Bronchial epithelial cell (primary cell): ENCODE measurements at places on chromosomes 16 and 17.
A peak's percentile ranks its signal among the peaks of the same experiment; 100 is the strongest.

GRCh38 chr16:19379838-19380237, 37.8 kb upstream of the TMC5 start:
- no peak for DNase-seq

- peak; percentile 24 for DNase-seq
Measured at GRCh38 chr16:19555938-19556771, 652 bp downstream of the VPS35L start.

- peak; percentile 46 for DNase-seq
Measured at GRCh38 chr16:70391881-70392481, 45.3 kb downstream of the DDX19A start.

DNA sequence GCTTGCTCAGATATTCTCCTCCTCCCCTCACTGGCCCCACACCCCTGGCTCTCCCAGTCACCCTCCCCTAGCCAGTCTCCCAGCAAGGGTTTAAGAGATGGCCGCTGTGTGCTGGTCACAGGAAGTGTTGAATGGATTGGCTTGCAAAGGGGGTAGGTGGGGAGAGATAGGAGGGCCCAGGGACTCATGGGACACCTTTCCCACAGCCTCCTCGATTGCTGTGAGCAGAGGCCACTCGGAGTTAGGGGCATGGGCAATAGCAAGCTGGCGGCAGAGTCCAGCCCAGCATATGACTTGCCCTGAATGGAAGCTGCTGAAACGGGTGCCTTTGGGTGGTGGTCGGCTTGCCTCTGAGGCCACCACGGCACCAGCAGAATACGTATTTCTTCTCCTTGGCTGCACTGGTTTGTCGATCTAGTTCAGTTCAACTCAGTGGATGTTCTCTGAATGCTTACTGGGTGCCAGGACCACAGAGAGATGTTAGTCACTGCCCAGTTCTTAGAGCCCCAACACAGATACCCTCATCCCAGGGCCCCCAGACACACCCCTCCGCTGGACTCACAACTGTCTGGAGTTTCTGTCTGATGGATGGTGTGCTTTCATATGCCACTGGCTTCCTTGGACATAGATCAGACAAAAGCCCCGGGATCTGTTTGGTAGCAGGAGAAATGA, 6.0 kb downstream of the WFIKKN2 start:
- DNase-seq = no peak

DNA sequence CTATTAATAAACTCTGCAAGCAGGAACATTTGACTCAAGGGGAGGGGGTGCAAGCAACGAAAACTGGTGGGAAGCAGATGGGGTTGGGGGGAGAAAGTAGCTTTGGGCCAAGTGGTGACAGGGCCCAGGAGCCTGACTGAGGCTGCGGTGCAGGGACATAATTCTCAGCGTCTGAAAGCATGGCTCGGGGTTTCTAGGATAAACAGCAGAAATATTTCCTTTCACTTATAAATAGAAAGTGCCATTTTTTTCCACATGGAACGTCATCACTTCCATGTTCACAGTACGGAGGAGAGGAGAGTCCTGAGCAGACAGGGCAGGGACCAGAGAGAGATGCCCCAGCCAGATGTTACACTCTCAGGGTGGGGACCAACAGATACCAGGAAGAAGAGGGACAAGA, 197.1 kb downstream of the ZFHX3 start:
- no peak for DNase-seq

- DNase-seq = no peak
Measured at GRCh38 chr17:34760931-34761495, 181.6 kb downstream of the TMEM132E start.

GRCh38 chr17:77501101-77501566, 360.4 kb downstream of the SEC14L1 start:
- DNase-seq = no peak

DNA sequence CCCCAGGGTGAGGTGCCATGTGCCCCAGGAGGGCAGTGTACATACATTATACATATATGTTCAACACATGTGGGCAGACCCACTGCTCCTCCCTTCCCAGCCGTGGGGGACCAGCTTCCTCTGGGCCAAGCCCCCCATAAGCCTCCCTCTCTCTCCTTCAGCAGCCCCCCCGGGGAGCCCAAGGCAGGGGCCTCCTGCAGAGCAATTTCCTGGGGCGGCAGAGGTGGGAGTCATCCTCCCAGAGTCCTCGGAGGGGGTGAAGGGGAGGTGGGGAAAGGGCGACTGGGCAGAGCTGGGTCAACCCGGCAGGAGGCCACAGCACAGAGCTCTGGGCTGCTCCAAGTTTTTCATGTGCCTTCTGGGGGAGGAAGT, 235.1 kb downstream of the ZNF423 start:
- no peak for DNase-seq

DNA sequence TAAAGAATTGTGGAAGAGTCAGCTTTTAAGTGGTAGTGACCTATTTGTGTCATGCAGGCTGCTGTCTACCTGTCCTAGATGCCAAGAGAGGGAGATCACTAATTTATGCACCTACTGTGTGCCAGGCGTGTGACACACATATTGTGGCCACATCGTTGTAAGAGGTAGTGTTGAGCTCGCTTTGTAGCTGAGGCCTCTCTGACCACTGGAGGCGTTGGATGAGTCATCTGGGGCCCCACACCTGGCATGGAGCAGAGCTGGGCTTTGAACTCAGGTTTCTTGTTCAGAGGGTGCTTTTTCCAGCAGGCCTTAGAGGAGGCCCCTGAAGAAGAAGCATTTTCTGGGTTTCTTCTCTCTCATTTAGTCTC, 52.3 kb upstream of the LGALS9 start:
- DNase-seq = peak; percentile 26

- no peak for DNase-seq
Measured at GRCh38 chr17:70869402-70870085, 700.2 kb downstream of the KCNJ2 start.

DNA sequence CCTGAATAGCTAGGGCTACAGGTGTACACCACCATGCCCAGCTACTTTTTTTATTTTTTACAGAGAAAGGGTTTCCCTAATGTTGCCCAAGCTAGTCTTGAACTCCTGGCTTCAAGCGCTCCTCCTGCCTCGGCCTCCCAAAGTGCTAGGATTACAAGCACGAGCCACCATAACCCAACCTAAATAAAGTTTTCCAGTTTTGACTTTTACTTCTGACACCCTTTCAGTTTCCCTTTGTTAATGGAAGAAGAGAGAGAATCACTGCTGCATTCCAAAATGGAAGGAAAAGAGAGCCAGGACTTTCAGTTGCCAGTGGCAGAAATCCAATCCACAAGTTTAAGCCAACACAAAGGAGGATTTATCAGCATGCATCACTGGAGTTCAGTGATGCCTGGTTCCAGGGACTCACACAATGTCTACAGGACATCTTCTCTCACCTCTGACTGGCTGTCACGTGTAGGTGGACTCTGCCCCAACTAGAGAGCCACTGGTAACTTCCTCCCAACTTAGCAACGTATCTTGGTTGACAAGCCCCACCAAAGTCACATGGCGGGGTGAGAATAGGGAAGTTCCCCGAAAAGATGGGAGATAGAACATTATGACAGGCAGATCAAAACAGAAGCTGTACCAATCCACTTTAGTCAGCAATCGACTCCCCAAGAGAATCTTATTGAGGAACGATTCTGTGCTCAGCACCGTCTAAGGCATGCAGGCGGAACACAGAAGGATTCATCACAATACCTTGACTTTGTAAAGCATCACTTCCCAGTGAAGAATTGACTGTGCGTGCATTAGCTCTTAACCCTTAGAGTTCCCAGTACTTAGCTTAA, 46.5 kb downstream of the GAS7 start:
- no peak for DNase-seq

DNA sequence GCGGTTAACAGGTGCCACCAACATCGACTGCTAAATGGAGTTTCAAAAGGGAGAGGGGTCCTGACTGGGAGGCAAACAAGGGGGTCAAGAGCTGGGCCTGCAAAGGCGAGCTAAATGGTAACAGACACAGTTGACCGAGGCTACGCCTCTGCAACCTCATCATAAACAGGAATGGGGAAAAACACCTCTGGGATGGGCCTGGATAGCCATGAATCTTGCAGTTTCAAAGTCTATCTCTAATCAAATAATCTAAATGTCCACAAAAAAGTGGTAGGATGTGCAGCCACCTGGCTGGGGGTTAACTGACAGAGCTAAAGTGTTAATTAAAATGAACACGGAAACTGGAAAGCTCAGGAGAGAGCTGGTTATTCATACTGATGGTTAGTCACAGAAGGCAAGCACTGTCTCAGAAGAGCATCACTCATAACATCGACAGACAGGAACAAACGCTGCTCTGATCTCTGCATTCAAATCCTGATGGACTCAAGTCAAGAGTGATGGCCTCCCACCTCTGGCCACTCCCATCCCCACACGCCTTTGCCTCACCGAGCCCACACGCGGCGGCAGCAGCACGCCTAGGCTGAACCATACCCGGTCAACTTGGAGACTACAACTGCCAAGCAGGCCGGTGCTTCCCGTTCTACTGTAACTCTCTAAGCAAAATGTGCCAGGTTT, 56.3 kb downstream of the CREBBP start:
- DNase-seq = peak; percentile 38

DNA sequence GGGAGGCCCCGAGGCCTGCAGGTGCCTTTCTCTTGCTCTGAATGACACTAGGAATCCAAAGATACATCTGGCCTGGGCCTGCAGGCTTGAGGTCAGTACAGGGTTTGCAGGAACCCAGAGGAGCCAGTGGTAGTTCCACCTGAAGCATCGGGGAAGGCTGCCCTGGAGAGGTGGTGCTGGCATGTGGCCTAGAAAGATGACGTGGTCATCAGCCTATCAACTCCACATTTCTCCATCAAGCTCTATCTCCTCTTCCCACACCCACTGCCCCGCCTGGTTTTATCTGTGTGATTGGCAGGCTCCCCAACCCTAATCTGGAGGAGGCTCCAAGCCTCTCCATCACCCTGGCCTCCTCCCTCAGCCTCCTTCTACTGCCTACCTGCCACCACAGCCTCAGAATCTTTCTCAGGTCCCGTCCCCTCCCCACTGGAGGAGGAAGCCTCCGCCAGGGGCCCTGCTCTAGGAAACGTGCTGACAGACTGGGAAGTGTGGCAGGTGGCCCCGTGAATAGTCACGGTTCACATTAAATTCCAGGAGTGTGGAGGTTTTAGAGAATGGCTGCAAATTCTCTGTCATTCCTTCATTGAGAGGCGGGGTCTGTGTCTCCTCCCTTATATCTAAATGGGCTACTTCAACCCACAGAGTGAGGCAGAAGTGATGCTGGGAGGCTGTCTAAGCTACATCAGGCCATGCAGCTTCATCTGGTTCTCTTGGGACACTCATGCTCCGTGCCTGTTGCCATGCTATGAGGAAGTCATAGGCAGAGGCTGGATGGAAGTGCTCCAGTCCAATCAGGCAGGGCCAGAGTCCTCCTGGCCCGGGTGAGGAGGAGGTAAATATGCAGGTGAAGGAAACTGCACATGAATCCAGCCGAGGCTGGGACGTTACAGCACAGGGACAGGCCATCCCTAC, 11.4 kb upstream of the MAP2K3 start:
- peak; percentile 31 for DNase-seq

DNA sequence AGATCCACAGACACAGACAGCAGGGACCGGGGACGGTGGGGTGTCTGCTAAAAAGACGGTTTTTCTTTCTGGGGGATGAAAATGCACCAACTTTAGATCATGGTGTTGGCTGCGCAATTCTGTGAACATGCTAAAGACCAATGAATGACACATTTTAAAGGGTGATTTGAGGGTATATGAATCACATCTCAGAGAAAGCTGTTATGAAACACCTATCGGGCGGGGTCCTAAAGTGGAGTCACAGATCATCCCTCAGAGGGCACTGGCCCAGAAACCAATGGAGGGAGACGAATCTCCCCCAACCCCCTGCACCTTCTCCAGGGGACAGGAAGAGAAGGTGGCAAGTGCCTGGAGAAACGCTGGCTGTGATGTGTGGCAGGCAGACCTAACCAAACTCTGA, 26.0 kb downstream of the KLHDC4 start:
- DNase-seq = peak; percentile 63

DNA sequence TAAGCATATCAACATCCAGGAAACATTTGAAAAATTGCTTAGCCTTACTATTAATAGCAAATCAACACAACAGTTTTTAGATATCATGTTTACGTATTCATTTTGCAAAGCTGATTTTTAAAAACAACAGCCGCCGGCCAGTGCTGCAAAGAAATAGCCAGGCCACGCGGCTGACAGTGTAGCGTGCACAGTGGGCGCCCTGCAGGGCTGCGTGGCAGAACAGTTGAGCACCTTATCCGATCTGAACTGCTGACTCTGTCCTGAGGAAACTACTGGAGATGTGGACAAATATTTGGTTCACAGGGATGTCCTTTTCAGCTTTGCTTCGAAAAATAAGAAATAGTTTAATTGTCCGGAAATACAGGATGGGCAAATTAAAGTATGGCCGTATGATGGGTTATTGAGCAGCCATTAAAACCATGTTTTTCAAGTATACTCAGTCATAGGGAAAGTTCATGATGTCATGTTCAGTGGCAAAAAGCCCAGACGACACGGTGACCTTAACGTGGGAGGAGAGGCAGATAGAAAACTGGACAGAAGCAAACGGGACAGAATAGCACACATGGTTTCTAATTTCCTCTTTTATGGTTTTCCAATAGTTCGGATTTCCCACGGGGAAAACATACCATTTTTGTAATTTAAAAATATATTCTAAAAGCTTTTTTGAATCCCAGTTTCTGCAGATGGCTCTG, 52.4 kb upstream of the ENDOV start:
- DNase-seq = no peak

DNA sequence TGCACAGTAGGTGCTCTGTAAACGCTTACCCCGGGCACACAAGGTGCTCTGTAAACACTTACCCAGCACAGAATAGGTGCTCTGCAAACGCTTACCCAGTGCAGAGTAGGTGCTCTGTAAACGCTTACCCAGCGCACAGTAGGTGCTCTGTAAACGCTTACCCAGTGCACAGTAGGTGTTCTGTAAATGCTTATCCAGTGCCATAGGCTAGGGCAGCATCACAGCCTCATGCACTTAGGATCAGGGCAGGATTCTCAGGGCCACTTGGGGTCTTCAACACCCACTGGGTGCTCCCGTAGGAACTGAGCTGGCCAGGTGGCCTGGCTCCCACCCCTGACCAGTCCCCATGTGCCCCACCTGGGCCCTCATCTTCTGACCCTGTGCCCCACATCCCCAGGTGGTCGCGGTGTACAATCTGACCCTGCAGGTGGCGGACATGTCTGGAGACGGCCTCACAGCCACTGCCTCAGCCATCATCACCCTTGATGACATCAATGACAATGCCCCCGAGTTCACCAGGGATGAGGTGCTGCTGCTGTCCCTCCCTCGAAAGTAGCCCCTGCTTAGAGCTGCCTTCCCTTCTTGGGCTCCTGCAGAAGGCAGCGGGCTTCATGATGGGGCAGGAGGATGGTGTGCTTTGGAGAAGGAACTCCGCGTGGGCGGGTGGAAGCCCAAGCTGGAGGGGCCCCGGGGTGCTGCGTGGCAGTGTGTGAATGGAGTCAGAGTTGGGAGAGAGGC, 13.1 kb downstream of the SLC22A31 start:
- no peak for DNase-seq

GRCh38 chr16:49373504-49373903, at the start of gene C16orf78:
C16orf78 (plus strand) TSS chr16:49373804; CDS start chr16:49373940, 136 bp downstream.
- DNase-seq = no peak

GRCh38 chr17:80499961-80500665, 23.7 kb upstream of the NPTX1 start:
- DNase-seq = no peak

- DNase-seq = peak; percentile 99
Measured at GRCh38 chr17:76371656-76372628, 12.5 kb upstream of the SPHK1 start.

GRCh38 chr16:50251375-50252081, 14.8 kb upstream of the ADCY7 start:
- DNase-seq = peak; percentile 53

GRCh38 chr17:20728181-20728580, 148.7 kb downstream of the CDRT15L2 start:
- no peak for DNase-seq

GRCh38 chr17:72733619-72734282, 358.7 kb downstream of the SLC39A11 start:
- DNase-seq = no peak
